ENCODE measurements at places on chromosomes 13 and 19.

- no peak for DNase-seq
Measured at GRCh38 chr19:54229146-54229545, 6.3 kb upstream of the LILRB3 start.

DNA sequence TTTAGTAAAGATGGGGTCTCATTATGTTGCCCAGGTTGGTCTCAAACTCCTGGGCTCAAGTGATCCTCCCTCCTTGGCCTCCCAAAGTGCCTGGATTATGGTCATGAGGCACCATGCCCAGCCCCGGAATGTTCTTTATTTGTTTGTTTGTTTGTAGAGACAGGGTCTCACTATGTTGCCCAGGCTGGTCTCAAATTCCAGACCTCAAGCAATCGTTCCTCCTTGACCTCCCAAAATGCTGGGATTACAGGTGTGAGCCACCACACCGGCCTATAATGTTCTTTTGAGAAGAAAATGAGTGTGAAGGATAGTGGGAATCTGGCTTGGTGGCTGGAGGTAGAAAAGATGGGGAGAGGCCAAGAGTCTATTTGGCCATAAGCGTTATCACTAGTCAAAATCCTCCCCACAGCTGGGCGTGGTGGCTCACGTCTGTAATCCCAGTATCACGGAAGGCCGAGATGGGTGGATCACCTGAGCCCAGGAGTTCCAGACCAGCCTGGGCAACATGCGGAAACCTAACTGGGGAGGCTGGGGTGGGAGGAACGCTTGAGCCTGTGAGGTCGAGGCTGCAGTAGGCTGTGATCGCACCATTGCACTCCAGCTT lies 5.2 kb upstream of the BBC3 start:
- DNase-seq = no peak

DNA sequence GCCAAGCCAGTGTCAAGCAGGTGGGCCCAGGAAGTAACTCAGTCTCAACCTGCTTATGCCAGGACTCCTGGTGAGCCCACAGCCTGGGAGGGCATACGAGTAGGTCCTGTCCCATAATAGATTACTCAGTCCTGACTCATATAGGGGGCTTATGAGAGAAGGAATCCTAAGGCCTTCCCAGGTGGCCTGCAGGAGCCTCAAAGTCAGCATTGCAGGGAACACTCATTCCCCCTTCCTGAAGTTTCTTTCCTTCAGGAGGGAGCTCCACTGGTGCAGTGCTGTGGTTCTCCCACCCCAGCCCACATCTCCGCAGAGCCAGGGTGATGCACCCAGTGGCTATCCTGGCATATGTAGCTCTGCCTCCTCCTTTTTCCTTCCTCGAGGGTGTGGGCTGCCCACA lies 137.3 kb downstream of the ZIC5 start:
- no peak for DNase-seq

- no peak for DNase-seq
Measured at GRCh38 chr19:32471811-32472210, 66.2 kb downstream of the DPY19L3 start.

DNA sequence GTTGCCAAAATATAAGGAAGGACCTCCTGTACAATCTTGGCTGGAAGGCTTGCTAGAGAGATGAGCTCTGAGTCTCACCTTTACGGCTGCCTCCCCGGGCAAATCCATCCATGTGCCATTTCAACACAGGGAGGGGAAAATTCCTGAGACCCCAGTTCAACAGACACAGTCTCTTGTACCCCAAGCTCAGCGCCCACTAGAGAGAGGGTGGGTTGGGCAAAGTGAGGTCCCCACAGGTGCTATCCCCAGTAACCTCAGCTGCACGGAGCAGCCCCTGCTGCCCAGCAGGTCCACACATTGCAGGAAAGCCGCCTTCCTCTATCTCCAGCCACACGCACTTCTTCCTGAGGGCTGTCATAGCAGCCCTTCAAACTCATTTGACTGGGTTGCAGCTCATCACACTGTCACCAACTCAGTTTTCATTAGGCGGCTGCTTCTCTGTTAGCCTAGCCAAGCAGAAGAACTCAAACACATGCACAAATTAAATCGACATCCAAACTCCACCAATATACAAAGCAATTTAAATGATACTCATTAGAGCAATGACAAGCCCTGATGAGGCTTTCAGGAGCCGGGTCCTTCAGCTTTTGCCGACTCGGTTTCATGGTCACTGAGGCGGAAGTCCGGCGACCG lies 80.4 kb downstream of the TSHZ3 start:
- no peak for DNase-seq
